ENCODE measurements at places on chromosomes 3 and 15. TPM values are rescaled to one million over a fixed set of nuclear protein-coding genes. Genes with fewer than 3 reads are reported as not detected.

DNA sequence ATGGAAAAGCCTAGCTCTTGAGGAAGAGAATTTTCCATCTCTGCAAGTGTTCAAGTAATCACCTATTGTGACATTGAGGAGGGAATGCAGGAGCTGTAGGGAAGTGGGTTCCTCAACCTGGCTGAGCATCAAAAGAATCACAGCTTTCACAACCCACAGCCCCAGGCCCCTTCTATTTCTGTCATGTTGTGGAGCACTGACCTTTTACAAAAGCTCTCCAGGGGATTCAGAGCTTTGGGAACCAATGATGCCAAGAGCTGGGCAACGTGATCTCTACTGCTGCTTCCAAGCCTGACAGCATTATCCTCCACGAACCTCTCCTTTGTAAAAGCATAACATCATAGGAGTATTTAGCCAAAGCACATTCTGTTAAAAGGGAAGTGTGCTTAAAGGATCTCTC is 231.1 kb downstream of the ADAMTS9 start:
- no peak for DNase-seq

- peak; percentile 73 for DNase-seq
Measured at GRCh38 chr3:126538316-126538715, 14.4 kb downstream of the CHST13 start.

- DNase-seq = no peak
Measured at GRCh38 chr15:61633951-61634350, 404.8 kb upstream of the RORA start.

Gene GNAT1
- total RNA-seq = not detected

- DNase-seq = no peak
Measured at GRCh38 chr3:94787734-94788270, 724.9 kb downstream of the NSUN3 start.

- DNase-seq = no peak
Measured at GRCh38 chr15:91447991-91448644, 348.1 kb downstream of the SV2B start.

Gene ATOSA
- total RNA-seq = 61.5 TPM

GRCh38 chr3:73399106-73399505 is 225.6 kb downstream of the PDZRN3 start:
- DNase-seq = no peak

DNA sequence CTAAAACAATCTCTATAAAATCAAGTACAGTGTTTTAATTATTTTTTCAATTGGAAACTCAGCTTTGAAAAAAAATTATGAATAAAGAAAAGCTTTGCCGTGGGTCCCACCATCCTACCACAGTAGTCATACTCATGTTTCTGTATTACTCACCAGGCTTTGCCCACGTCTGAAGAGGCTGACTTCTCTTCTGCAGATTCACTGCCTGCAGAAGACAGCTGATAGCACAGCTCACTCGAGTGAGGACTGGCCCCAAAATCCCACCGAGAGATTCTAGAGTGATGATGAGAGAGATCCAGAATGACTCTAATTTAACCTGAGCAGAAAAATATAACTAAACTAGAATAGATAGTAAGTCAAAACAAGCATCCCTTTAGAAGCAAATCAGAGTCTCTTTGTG is 11.9 kb downstream of the C2CD4B start:
- no peak for DNase-seq

DNA sequence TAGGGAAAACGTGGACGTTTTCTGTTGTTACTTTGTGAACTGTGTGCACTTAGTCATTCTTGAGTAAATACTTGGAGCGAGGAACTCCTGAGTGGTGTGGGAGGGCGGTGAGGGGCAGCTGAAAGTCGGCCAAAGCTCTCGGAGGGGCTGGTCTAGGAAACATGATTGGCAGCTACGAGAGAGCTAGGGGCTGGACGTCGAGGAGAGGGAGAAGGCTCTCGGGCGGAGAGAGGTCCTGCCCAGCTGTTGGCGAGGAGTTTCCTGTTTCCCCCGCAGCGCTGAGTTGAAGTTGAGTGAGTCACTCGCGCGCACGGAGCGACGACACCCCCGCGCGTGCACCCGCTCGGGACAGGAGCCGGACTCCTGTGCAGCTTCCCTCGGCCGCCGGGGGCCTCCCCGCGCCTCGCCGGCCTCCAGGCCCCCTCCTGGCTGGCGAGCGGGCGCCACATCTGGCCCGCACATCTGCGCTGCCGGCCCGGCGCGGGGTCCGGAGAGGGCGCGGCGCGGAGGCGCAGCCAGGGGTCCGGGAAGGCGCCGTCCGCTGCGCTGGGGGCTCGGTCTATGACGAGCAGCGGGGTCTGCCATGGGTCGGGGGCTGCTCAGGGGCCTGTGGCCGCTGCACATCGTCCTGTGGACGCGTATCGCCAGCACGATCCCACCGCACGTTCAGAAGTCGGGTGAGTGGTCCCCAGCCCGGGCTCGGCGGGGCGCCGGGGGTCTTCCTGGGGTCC is at the start of gene TGFBR2:
TSS of gene TGFBR2 (plus strand) at position 301 of the 731 bp plus-strand sequence. CDS start at position 584, 283 bp downstream.
- DNase-seq = peak; percentile 97

Gene OR5H2
- total RNA-seq = not detected

DNA sequence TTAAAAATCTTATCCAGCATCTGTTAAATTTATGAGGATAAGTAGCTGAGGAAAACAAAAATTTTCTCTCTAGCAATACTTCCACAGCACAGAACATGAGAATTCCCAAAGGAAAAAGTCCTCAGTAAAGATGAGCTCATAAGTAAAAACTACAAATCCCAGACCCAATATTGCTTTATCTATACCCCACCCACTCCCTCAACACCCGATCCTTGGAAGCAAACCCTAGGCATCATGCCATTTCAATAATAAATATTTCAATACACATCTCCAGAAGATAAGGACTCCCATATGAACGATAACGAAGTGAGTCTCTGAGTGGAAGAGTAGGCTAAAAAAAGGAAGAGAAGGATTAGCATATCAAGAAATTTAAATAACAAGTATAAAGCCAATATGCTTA is 8.3 kb upstream of the PRR20G start:
- no peak for DNase-seq
